ENCODE measurements at places on chromosomes 16 and 17.

DNA sequence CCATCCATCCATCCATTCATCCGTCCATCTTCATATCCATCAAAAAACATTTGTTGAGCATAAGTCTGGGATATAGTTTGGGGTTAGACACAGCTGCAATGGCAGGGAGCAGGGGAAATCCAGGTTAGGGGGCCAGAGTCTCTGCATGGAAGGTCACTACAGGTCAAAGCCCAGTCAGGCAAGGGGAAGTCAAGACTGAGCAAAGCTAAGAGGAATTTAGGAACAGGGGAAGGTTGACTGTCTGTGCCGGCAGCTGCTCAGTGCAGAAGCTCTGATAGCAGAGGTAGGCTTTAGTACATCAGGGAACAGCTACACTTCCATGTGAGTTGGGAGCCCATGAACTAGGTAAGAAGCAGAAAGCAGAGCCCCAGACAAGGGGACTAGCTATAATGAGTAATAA is 68.1 kb downstream of the IRF8 start:
- no peak for DNase-seq

DNA sequence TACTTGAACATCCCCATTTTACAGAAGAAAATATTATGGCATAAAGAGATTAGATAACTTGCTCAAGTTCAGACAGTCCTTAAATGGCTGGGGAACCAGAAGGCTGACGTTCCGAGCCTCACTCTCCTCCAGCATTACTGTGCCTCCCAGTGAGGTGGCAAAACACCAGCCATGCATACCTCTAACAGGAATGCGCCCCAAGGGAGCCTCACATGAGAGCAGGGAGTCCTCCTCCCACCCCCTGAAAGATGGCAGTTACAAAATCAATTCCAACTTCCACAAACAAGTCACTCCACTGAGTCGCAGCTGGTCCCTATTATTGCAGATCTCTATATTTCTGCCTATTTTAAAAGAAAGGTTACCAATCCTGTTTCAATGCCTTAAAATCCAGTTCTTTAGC is 55.5 kb downstream of the ANKFY1 start:
- no peak for DNase-seq

DNA sequence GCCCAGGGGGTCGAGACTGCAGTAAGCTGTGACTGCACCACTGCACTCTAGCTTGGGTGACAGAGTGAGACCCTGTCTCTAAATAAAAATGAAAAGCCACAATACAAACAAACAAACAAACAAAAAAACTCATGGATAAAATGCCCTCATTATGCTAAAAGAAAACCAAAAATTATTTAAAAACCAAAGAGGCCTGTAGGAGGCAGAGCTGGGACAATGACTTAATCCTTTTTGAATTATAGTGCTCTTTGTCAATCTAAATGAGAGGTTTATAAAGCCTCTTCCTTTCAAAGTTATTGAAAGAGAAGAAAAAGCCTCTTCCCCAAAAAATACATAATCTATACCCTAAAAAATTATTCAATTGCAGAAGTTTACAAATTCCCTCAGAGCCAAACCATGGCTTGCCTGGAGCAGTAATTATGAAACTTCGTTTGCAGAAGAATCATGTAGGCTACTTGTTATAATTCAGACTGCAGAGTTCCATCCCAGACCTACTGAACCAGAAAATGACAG is 18.5 kb downstream of the CRLF3 start:
- DNase-seq = no peak

DNA sequence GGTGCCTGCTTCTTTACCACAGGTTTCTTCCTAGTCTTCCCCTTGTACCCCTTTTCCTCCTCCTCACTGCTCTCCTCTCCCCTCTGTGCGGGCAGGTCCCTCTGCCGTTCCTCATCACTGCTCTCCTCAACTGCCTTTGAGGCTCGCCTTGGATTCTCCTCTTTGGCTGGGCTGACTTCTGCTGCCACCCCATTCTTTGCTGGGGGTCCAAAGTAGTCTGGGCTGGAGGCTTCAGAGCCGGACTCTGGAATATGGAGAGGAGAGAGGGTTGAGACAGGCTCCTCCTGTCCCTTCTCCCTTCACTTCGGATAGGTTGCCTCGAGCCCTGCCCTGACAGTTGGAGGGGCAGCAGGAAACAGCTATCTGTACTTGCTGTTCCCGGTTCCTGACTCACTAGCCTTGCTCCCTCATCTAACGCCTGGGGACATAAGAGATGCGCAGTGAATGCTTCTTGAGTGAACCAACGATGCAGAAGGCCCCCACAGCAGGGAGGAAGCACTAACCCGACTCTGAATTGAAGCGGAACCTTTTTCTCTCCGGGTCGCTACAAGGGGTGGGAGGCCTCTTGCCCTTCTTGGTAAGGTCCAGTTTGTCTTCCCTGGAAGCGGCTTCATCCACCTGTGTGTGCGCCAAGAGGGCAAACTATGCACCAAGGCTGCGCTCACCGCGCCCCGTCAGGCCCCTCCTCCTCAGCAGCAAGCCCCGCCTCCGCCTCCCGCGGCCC is 655 bp downstream of the HIRIP3 start:
- no peak for DNase-seq

- no peak for DNase-seq
Measured at GRCh38 chr16:53614346-53614745, 89.3 kb downstream of the RPGRIP1L start.

- DNase-seq = no peak
Measured at GRCh38 chr16:30437511-30438046, 7.7 kb upstream of the DCTPP1 start.

DNA sequence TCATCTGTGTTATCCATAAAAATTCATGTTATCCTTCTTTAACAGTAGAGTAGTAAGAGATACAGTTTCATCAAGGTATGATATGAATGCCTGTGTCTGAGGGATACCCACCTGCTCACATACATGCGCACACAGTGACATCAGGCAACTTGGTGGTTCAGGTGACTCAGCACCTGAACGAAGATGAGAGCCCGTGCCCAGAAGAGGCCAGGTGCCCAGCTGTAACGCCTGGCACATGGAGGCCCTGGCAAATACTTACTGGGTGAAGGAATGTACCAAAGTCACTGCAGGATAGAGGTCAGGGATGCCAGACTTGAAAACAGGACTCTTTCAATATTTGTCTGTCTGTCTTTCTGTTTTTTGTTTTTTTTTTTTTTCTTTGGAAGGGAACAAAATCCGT is 72.6 kb upstream of the LGALS9 start:
- DNase-seq = no peak

DNA sequence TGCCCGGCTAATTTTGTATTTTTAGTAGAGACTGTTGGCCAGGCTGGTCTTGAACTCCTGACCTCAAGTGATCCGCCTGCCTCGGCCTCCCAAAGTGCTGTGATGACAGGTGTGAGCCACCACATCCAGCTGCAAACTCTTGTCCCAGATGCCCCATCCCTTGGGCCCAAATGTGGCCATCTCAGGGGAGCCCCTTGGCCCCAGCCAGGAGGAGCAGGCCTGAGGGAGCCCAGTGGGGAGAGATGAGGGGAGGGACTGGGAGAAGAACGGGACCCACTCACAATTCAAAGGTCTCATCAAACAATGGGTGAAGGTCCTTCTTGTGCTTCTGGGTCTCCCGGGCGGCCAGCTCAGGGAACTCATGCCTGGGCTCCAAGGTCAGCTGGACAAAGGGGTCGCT is 14.5 kb downstream of the UNC13D start:
- DNase-seq = no peak

DNA sequence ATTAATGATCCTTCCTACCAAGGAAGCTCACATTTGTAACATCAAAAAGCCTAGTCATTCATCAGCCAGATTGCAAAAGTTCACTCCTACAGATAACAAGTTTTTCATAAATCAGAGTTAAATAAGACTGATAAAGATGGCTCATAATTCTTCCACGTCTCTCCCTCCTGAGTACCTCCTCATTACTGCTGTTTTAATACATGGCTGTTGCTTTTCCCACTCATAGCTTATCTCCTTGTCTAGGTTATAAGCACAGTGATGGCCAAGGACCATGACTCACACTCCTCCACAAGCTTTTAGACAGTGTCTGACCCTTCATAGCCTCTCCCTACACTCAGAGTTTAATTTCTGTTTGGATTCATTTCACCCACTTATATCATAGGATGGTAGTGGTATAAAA is 100.9 kb upstream of the MON1B start:
- no peak for DNase-seq

DNA sequence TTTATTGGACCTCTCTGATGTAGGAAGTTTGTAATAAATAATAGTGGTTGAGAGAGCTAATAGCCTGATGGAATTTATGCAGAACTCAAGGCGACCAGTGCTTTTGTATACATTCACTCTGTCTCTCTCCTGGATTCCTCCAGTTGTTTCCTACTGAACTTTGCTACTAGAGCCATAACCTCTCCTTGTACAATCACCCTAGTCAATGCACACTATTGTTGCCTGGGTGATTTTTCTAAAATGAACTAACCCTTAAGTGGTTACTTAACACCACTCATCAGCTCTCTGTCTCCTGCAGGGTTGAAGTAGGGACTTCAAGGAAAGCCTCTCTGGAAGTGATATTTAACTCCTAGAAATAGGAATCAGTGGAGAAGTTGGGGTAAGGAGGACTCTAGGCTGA is 9.7 kb downstream of the PHKB start:
- DNase-seq = no peak

DNA sequence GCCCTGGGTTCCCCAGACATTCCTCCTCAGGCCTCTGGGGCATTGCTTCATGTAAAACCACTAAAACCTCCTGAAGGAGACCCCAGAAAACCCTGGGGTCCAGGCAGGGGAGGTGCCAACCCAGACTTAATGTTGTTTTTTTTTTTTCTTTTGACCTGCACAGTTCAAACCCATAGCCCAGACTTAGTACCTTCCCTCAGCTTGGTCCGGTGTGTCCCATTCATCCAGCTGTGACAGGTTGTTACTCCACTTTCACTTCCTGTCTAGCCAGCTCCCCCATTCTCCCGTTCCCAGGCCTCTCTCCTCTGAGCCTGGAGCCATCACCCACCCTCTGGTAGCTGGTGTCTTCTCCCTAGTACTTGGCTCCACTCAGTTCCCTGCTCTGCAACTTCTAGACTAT is 4.8 kb downstream of the CDR2L start:
- DNase-seq = no peak

DNA sequence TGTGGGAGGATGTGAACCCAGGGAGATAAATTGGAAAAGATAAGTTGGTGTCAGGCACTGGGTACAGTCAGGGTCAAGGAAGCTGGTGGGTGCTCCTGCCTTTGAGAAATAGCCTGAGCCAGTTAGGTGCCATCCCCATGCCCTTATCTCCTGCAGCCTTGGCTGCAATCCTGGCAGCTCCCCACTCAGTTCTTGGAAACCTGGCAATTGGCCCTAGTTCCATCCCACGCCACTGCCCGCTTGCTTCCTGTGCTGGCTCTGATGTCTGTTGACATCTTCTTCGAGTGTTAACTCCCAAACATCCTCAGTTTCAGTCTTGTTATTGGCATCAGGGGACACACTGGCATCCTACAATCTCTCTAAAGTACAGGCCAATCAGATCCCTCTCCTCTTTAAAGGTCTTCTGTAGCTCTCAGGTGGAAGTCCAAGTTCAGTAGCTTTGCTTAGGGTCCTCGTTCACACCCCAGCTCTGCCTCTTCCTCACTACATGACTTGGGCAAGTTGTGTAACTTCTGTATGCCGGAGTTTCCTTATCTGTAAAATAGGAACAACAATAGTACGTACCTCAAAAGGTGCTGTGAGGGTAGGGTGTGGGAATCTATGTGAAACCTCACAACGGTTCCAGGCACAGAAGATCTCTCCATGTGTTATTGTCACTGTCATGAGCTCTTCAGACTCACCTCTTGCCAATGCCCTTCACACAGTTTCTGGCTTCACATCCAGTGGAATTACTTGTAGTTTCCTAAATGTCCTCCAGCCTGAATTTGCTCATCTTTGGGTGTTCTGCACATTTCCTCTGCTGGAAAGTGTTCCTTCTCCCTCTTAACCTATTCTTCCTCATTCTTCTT is 13.5 kb upstream of the PRKAR1A start:
- no peak for DNase-seq

DNA sequence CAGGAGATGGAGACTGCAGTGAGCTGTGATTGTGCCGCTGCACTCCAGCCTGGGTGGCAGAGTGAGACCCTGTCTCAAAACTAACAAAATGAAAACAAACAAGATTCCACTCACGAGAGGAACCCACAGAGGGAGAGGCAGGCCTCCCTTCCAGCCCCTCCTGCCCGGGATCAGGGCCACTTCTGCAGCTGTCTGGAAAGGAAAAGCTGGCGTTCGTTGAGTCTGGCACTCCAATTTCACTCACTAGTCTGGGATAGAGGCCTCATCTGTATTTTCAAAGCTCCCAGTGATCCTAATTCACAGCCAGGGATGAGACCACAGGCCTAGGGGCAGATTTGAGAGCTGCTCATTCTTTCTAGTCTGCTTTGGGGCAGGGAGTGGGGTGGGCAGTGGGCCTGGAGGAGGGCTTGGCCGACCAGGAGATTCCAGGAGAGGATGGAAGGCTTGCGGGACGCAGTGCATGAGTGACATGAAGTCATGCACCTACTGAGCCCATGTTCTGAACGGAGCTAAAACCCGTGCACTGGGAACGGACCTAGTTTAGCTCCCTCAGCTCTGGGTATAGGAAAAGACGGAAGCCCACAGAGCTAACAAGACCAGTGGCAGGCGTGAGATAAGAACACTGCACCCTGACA is 54.0 kb downstream of the COTL1 start:
- DNase-seq = no peak

DNA sequence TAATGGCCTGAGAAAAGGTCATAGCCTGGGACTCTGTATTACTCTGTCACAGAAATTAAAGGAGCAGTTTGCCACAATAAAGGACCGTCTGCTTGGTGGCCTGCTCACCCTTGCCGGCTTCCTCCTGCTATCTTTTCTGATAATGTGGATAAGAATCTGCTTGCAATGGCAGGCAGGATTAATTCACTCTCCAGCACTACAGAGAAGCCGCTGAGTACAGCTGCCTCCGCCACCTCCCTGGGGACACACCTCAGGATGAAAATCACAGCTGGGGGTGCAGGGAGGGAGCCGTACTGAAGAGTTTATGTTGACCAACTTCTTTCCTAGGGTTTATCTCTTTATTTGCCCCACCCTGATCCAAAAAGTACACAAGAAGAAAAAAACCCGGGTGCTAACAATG is 245.9 kb upstream of the RPL38 start:
- no peak for DNase-seq

DNA sequence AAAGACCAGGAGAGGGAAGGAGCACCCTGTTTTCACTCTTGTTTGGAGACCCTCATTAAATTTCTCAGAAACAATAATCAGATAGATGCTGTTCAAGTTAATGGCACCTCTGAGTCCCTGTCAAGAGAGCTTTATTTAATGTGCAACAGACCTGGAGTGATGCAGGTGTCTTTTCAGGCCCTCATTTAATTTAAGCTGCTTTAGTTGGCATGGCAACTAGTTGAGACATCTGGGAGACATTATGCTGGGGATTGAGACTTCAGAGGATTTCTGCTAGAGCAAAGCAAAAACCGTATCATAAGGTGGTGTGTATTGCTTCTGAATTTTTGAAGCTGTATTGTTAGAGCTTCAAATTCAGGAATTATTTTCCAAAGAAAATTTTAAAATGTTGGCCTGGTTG is 108.5 kb downstream of the NLK start:
- no peak for DNase-seq

GRCh38 chr16:50081428-50082018 is 15.8 kb downstream of the HEATR3 start:
- DNase-seq = no peak

- DNase-seq = no peak
Measured at GRCh38 chr17:39653662-39654331, 11.4 kb upstream of the TCAP start.

All from cerebellar nuclear complex (tissue), 1 donor.